ENCODE measurements at places on chromosomes 2 and 18. TPM values are rescaled to one million over a fixed set of nuclear protein-coding genes. Genes with fewer than 3 reads are reported as not detected.

C18orf54 gene
- total RNA-seq, result 11.7 TPM

SPHKAP gene
- not detected for total RNA-seq

PARD6G gene
- not detected for total RNA-seq

HES6 gene
- total RNA-seq, result 4.7 TPM

REG1A gene
- not detected for total RNA-seq

- no peak for DNase-seq
Observed at GRCh38 chr2:186523791-186524190, 37.7 kb downstream of the ZC3H15 start.

DNA sequence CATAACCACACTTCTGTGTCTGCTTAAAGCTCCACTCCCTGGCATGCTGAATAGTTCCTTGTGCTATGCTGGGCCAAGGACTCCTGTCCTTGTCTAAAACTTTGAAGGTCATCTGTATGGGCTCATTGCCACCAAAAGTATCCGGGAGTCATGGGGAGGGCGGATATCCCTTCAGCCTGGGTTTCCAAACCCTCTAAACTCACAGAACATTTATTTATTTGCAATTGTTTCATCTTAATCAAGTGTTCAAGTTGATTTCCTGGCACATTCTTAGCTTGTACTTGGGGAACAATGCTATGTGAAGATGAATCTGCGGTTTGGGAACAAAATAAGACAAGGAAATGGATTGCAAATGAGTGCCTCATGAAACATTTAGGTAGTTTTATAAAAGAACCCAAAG, 1.8 kb downstream of the NOSTRIN start:
- no peak for DNase-seq

DNA sequence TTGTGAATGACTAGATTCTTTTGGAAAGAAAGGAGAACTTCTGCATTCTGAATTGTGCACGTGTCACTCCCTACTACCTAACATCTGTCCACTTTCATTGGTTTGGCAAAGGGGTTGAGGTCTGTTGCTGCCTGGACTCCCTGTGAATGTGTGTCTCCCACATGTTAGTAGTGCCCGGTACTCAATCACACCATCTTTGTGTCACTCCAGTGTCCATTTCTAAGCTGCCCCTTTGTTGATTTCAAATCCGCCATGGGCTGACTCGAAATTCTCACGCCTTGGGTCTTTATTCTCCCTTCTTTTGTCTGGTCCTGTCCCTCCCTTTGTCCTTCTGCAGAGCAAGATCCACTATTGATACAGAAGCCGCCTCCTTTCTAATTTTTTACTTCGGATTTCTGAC, 7.5 kb downstream of the DPYSL5 start:
- DNase-seq, result no peak

GRCh38 chr18:58527285-58527951, 101.5 kb downstream of the ALPK2 start:
- no peak for DNase-seq

- no peak for DNase-seq
Observed at GRCh38 chr2:65498396-65498795, 66.0 kb upstream of the SPRED2 start.

Data from activated naive CD4-positive, alpha-beta T cell treated with anti-CD3 and anti-CD28 coated beads, Interleukin-2, amount 50 U/mL, for 72 hours (primary cell).